B cell (primary cell): ENCODE measurements at places on chromosomes 3 and 15. TPM values are rescaled to one million over a fixed set of nuclear protein-coding genes. Genes with fewer than 3 reads are reported as not detected.

DNA sequence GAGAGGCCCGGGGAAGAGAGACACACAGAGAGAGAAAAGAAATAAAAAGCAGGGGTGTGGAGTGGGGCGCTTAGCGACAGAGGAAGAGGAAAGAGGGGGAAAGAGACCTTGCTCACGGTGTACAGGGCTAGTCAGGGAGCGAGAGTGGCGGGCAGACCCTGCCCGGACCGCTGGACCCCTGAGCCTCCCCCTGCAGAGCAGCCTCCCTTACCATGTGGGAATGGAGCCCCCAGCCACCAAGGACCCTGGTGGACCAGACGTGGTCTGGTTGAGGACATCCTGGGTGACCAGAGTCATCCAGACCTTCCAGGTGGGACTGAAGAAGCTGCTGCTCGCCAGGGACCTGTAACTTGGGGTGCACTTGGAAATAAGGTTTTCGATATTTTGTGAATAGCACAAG lies 129.6 kb downstream of the CHSY1 start:
- peaks cover 42% of the 10 kb centered on the region for H3K4me1 ChIP-seq
- DNase-seq: no peak
- no peak overlapping the region for H3K27ac ChIP-seq
- peak overlapping the region; percentile 54 for H3K4me3 ChIP-seq
- no peaks in the 10 kb centered on the region for H3K27me3 ChIP-seq
- no peaks in the 10 kb centered on the region for H3K36me3 ChIP-seq

The DNAH12 gene
- polyA plus RNA-seq: 0.09 TPM in 1 of 2 replicates, not detected in the other

DNA sequence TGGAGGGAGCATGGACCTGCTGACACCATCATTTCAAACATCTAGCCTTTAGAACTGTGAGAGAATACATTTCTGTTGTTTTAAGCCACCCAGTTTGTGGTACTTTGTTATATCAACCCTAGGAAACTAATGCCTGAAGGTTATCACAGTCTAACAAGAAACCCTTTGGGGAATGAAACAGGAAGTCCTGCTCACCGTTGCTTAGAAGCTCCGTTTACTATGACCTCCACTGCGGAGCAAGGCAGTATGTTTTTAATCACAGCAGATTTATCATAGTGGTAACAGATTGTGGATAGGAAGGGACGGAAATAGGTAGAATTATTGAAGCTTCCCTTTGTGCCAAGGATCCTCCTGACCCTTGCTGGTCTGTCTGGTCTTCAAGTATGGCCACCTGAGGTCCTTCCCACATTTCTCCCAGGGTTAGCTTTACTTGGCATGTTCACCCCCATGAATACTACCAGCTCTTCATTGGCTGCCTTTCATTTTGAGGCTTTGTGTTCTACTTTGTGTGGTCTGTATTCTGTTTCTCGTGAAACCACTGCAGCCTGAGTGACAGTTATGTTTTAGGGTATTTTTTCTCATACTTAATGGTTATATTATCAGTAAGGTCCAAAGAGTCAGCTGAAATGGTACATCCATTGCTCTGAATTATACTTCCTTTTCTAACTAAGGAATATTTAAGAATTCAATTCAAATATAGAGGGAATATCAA lies 201.6 kb downstream of the CHST2 start:
- H3K36me3 ChIP-seq: no peaks in the 10 kb centered on the region
- H3K27me3 ChIP-seq: no peaks in the 10 kb centered on the region
- H3K4me3 ChIP-seq: no peak overlapping the region
- peak; percentile 25 for DNase-seq

The MASP1 gene
- not detected in 2 replicates for polyA plus RNA-seq

- H3K4me1 ChIP-seq: no peaks in the 10 kb centered on the region
- no peak overlapping the region for H3K27ac ChIP-seq
- no peaks in the 10 kb centered on the region for H3K36me3 ChIP-seq
- DNase-seq: no peak
- no peaks in the 10 kb centered on the region for H3K27me3 ChIP-seq
Measured at GRCh38 chr15:80732167-80732566, 37.1 kb downstream of the ABHD17C start.

DNA sequence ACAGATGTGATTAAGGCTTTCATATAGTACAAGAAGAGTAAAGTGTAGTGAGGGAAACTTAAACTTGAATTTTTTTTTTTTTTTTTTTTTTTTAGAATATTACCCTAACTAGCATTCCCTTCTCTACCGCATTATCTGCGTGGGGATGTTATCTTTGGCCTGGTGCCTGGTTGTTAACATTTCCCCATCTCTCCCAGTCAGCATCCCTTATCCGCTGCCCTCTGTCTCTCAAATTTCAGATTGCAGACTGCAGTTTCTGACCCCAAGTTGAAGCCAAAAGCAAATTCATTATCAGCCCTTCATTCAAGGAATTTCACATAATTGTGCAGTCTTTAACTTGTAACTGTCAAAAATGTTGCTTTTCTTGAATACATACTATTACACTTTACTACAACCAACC lies 353.0 kb downstream of the PLOD2 start:
- H3K4me1 ChIP-seq: no peaks in the 10 kb centered on the region
- H3K4me3 ChIP-seq: no peak overlapping the region
- no peak for DNase-seq
